ENCODE measurements at places on chromosomes 11 and 22.

DNA sequence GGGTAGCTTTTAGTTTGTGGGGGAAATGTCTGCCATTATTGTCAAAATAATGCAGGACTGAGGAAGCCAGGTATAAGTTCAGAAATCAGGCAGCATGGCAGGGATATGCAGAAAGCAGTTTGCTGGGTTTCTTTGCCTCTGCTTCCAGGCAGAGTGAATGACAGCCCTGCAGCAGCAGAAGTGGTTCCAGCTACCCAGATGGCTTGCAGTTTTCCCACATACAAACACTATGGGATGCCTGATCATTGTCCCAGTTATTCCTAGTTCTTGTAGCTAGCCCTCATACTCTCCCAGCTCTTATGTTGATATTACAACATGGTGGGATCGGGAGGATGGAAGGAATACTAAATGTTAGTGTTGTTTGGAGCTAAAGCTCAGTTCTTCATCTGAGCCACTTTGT is 2.8 kb upstream of the DIXDC1 start:
- DNase-seq: no peak

GRCh38 chr11:128338811-128339210 is 248.5 kb downstream of the ETS1 start:
- no peak for DNase-seq

DNA sequence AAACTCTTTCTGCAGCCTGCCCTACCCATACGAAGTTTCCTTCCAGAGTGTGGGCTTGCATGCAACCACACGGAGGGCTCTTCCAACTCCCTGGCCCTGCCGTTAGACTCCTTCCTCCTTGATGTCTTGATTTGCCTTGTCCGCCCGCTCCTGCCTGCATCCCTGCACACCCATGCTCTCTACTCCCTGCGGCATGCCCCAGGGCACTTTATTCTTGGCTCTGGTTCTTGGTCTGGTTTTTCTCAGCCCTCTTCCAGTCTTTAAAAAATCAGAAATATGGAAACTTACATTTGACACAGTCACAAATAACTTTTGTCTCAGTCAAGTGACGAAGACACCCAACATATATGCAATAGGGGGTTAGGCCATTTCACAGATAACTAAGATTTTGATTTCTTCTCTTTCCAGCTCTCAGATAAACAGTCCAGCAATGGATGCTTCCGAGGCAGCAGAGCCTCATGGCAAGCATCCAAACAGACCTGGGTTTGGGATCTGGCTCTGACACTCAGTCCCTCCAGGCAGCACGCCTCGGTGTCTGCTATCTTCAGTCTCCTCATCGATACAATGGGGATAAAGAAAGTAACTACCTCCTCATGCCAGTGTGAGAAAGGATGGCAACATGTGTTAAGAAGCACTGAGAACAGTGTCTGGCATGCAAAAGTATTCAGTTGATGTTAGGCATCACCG is 15.7 kb upstream of the OPCML start:
- DNase-seq: no peak

DNA sequence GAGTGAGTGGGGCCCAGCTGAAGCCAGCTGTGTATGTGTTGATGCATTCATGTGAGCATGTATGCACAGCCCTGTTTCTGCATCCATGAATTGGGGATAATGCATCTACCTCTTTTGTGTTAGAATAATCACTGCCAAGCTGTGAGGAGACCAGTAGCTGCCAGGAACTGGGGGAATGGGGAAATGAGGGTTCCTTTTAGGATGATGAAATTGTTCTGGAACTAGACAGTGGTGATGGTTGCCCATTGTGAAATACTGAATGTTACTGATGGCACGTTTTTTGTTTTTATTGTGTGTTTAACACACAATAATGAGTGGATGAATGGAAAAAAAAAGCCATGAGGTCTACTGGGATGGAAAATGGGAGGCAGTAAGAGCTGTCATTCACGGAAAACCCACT is 45.3 kb upstream of the WNT11 start:
- no peak for DNase-seq

DNA sequence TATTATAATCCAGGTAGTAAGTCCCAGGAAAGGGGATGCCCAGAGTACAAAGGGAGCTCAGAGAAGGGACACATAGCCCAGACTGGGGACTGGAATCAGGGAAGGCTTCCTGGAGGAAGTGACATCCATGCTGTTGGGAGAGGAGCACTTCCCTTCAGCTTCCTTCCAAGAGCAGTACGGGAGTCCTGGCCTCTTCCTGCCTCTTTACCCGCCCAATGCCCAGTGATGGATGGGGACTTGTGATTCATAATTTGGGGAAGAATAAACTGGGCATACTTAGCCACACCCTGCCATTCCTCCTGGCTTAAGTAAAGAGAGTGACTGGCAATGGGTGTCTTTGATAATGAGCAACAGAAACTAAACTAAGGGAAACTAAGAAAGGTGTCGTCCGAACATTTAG is 11.5 kb downstream of the C11orf91 start:
- no peak for DNase-seq

GRCh38 chr11:88313441-88313840 is 24.1 kb downstream of the CTSC start:
- DNase-seq: no peak

GRCh38 chr11:67523556-67524479 is 572 bp upstream of the CABP2 start:
- no peak for DNase-seq

GRCh38 chr11:125168918-125169456 is 4.4 kb downstream of the PKNOX2 start:
- DNase-seq: no peak

DNA sequence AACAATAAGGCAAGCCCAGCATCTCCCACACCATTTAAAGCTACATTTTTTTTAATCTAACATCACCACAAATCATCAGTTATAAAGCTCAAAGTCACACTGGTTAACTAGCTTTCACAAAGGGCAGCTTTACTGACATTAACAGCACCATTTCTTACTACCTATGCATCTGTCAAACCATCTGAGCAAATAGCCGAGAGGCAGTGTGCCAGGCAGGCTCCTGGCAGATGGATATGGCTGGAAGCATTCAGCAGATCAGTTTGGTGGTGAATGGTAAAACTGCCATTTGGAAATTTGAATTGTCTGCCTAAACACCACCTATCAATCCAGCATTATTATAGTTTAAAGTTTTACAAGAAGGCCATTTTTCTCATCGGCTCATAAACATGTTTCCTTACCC is 131.2 kb downstream of the TTC28 start:
- DNase-seq: no peak

DNA sequence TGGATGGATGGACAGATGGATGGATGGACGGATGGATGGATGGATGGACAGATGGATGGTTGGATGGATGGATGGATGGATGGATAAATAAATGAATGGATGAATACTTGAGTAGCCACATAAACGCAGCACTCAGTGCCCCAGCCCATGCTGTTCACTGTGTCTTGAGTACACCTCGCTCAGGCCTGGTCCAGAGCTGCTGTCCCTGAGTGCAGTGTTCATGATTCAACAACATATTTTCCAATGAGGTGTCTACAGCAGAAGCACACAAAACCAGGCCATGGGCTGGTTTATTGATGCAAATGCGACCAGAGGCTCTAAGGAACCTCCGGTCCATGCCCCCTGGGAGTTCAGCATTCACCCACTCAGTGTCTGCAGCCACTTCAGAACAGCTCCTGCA is 584.3 kb downstream of the BRD1 start:
- no peak for DNase-seq

DNA sequence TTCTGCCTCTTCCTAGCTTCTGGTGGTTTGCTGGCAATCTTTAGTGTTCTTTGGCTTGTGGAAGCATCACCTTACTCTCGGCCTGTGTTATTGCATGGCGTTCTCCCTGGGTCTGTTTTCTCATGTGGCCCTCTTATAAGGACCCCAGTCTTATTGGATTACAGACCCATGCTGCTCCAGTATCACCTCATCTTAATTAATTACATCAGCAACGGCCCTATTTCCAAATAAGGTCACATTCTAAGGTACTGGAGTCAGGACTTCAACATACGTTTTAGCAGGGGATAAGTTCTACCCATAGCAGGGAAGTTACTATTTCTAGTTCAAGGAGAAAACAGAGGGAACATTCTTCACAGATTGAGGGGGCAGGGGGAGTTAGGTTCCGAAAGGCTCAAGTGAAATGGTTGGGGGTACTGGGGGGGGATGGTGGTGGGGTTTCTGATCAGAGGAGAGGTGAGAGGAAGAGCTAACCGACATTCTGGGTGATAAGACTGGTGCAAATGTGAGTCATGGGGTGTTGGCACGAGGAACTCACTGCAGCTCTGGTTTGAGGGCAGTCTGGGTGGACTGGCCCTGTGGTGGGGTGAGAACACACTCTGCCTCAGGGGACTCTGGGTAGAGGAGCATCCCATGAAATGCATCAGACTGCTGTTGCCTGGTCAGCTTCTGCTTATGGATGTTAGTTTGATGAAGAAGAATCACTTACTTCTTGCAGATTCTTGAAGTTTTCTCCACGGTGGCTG is 51.5 kb upstream of the ZBED5 start:
- DNase-seq: no peak

- DNase-seq: no peak
Measured at GRCh38 chr22:49296561-49296960, 531.1 kb downstream of the BRD1 start.

- DNase-seq: no peak
Measured at GRCh38 chr11:70577258-70577603, 178.9 kb downstream of the CTTN start.

DNA sequence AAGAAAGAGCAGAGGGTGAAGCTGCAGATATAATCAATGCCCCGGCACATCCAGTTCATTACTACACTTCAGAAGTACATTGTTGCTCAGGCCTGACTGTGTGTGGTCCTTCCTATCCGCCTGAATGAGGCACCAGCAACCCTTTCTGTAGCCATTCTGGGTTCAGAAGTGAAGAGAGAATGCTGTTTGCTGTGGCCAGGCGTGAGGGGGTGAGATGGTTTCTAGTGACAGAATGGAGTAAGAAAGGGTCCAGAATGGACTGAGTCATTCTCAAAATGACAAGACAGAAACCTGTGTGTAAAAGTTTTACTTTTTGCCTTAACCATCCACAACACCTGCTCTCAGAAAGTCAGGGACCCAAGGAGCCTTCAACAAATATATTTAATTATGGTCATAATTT is 334.8 kb downstream of the GUCY1A2 start:
- DNase-seq: no peak

DNA sequence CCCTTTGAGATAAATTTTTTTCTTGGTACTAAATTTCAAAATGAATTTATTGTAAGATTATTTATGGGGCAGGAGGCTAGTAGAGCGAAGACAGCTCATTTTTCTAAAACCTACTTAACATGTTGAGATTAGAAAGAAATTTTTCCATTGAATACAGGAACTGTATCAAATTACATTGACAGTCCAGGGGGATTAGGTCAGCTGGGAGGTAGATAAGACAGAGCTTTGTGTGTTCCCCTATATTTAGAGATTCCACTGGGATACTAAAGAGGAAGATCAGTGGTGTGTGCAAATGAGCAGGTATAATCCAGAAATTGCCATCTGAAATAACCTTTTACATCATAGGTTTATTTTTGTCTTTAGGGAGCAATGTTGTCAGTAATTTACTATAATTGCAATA is 32.1 kb downstream of the ENDOD1 start:
- no peak for DNase-seq

DNA sequence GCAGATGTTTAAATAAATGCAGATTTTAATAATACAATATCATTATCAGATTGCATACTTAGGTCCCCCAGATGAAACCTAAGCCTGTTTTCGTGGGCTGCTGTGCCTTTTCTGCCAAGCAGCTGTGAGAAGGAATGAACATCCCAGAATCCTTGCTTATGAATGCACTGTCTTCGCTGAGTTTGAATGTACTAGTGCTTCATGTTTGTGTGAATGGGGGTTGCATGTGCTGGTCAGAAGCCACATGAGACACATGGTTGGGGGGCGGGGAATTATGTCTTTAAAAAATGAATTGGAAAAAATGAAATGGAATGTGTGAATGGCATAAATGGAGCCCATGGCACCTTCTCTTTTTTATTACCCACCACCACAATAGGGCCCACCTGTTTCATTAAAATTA is 125.4 kb upstream of the HSD17B12 start:
- DNase-seq: no peak

- no peak for DNase-seq
Measured at GRCh38 chr11:13216711-13217075, 60.9 kb upstream of the BMAL1 start.

GRCh38 chr11:61853698-61854169 is 25.6 kb downstream of the FADS2 start:
- DNase-seq: no peak

- no peak for DNase-seq
Measured at GRCh38 chr11:105211806-105212554, 72.4 kb upstream of the CARD18 start.

GRCh38 chr11:45313171-45313865 is 27.2 kb upstream of the SYT13 start:
- no peak for DNase-seq

DNA sequence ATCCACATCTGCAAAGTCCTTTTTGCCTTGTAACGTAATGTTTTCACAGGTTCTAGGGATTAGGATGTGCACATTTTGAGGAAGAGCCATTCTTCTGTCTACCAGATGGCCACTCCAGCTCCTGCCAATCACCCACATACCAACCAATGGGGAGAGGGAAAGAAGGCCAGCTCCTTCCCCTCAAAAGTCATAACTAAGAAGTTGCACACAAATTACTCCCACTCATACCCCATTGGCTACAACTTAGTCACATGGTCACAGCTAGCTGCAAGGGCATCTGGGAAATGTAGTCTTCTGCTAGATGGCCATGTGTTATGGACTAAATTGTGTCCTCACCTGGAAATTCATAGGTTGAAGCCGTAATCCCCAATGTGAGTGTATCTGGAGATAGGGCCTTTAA is 15.4 kb upstream of the MYOD1 start:
- no peak for DNase-seq

DNA sequence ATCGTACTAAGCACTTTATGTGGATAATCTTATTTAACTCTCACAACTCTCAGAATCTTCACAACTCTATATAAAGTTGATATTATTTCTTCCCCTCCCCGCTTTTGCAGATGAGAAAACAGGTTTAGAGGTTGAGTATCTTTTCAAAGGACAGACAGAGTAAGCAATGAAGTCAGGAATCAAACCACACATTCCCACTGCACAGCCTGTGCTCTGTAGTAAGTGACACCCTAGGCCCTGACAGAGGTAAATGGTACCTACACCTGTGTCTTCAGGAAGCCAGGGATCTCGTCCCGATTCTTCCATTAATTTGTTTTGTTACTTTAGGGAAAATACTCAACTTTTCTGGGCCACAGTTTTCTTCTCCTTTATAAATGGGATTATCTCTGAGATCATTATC is 172.5 kb upstream of the MTMR2 start:
- no peak for DNase-seq

GRCh38 chr11:45843158-45843924 is 3.9 kb upstream of the CRY2 start:
- DNase-seq: peak; percentile 90
